ENCODE measurements at places on chromosomes 3 and 15.

- peak; percentile 96 for DNase-seq
These were observed at the start of gene BCL6 for GRCh38 chr3:187745201-187746058. Gene BCL6 (minus strand): TSS chr3:187745468. CDS start chr3:187733693, 11,775 bp downstream.

GRCh38 chr15:90956274-90957030 is 1.8 kb downstream of the RCCD1 start:
- DNase-seq: peak; percentile 53

DNA sequence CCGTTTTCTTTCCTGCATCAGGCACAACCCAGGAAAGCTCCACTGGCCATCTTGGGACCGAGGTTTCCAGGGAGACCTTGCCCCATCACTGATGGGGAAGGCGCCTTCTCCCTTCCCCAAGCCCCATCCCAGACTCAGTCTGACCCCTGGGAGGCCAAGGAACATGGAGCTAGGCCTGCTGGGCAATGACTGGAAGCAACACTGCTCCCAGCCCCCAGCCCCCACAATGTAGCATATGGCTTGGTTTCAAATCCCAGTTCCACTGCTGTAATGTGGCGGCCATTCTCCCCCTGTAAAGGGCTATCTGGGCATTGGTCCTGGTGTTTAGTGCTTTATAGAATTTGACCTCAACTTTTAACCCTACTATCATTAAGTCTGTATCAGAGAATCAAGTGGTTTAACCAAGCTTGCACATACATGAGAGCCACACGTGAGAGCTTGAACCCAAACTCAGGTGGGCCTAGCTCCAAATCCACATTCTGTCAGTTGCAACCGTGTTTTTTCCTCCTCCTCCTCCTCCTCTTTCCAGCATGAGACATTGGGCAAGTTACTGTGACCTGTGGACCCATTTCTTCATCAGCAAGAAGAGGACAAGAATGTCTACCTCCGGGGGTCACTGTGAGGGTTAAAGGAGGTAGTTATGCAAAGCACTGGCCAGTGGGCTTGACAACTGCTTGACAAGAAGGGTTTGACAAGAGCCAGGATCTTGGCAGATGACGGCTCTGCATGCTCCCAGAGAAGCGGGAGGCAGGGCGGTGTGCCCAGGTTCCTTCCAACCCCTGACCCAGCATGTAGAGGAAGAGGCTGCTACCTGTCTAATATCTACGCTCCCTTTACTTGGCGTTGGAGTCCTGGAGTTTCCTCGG is 37.4 kb downstream of the KLHL25 start:
- no peak for DNase-seq

- DNase-seq: no peak
These were observed 99.8 kb upstream of the CPNE4 start for GRCh38 chr3:132134611-132135010.

DNA sequence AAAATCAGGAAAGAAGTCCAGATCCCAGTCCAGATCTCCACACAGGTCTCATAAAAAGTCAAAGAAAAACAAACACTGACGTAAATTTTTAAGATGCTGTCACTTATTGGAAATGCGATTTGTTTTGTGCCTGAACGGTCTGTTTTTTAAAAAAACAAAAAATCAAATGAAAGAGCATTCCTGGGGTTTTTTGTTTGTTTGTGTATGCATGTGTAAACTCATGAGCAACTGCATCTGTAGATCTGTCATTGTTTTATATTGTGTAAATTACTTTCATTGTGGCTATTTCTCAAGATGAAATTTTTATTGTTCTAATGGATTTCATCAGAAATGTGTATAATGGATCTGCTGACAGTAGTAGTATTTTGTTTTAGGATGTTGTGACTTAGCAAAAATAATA is 55.0 kb downstream of the U2SURP start:
- no peak for DNase-seq

DNA sequence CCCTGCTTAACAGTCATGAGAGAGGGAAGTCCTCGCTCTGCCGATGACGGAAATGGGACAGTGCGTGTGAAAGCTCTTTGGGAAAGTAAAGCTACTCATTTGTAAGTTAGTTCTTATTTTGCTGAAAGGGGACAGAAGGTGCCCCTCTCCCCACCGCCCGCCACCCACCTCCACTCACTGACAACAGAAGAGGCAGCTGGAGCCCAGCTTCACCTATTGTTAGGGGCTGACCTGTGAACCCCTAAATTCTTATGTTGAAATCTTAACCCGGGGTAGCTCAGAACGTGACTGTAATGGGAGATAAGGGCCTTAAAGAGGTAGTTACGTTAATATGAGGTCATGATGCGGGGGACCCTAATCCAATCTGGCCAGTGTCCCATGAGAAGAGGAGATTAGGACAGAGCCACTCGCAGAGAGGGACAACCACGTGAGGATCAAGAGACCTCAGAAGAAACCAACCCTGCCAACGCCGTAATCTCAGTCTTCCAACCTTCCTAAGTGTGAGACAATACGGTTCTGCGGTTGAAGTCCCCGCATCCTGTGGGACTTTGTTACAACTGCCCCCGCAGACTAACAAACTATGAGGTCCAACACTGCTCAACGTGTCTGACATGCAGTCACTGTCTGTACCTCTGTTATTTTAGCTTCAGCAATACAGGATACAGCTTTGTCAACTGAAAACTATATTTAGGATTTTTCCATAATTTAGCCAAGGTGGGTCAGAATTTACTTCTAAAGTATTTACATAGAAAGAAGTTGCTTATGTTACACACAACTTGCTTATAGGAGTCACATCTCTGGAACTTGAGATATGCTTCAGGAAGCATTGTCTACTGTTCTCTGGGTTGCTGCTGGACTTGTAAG is 51.7 kb downstream of the PCSK6 start:
- no peak for DNase-seq

- DNase-seq: peak; percentile 26
These were observed at the start of gene SV2B for GRCh38 chr15:91099995-91100813. Gene SV2B (plus strand): TSS chr15:91100257. CDS start chr15:91226264, 126,007 bp downstream.

- no peak for DNase-seq
These were observed 340.7 kb upstream of the DNAJC19 start for GRCh38 chr3:181330257-181330656.

- no peak for DNase-seq
These were observed 296.8 kb upstream of the CHRM5 start for GRCh38 chr15:33671456-33671855.

DNA sequence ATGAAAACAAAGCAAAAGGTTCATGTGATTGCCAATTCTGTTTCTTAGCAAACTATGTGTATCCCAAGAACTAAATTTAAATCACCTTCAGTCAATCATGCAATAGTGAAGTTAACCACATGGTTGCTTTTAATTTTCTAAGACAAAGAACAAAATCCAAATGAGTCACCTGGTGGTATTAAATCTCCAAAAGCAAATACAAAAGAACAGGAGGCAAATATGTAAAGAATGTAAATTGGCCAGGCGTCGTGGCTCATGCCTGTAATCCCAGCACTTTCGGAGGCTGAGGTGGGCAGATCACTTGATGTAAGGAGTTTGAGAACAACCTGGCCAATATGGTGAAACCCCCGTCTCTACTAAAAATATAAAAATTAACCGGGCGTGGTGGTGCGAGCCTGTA is 54.2 kb upstream of the PIK3R4 start:
- no peak for DNase-seq

DNA sequence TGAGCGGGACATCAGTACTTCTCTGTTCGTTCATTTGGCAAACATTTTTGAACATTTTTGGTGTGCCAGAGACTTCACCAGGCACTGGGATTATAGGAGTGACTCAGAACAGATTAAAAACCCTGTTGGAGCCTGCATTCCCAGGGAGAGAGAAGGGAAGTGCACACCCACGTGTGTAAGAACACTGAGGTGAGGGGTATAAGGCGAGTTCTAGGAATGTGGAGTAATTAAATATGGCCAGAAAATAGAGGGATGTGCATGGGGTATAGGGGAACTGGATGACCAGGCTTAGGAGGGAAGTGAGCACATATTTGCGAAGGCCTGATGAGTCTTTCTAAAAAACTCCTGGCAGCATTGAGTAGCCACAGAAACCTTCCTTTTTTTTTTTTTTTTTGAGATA is 401.2 kb upstream of the C2CD4B start:
- DNase-seq: no peak

DNA sequence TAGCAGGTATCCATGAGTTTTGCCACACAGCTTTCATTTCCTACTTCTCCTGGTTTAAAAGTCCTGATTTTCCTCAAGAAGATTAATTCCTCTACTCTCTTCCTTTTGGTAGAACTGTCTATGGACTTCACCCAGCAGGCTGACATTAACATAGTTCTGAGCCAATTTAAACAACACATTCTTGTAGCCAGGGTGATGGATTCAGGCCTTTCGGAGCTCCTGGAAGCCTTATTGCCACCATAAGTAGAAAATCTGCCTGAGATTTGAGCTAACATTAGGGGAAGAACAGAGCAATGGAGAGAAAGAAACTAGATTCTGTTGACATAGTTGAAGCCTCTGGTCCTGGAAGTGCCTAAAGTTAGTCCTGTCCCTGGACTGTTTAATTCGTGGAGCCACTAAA is 449.8 kb downstream of the TAFA4 start:
- no peak for DNase-seq

DNA sequence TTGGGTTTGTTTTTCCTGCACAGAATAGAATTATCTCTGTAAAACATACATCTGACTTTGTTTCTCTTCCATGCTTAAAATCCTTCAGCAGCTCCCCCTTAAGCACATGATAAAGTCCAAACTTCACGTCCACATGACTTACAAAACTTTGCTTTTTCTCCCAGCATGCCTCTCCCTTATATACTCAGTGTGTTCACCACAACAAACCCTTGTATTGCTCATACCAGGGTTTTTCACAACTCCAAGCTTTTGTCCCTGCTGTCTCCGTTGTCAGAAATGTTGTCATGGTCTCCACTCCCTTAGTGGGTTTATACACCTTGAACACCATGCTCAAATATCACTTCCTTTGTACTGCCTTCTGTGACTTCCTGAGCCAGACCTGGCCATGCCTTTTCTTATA is 91.1 kb upstream of the MITF start:
- no peak for DNase-seq

GRCh38 chr3:184262764-184263179 is 1.4 kb upstream of the CAMK2N2 start:
- DNase-seq: no peak

GRCh38 chr3:188188911-188189310 is 35.0 kb downstream of the LPP start:
- no peak for DNase-seq

- DNase-seq: no peak
These were observed 914.3 kb upstream of the ARPP21 start for GRCh38 chr3:34724916-34725499.

- no peak for DNase-seq
These were observed 670.6 kb downstream of the PLOD2 start for GRCh38 chr3:145490088-145491048.

- no peak for DNase-seq
These were observed 488 bp downstream of the THSD4 start for GRCh38 chr15:71115567-71116351.

DNA sequence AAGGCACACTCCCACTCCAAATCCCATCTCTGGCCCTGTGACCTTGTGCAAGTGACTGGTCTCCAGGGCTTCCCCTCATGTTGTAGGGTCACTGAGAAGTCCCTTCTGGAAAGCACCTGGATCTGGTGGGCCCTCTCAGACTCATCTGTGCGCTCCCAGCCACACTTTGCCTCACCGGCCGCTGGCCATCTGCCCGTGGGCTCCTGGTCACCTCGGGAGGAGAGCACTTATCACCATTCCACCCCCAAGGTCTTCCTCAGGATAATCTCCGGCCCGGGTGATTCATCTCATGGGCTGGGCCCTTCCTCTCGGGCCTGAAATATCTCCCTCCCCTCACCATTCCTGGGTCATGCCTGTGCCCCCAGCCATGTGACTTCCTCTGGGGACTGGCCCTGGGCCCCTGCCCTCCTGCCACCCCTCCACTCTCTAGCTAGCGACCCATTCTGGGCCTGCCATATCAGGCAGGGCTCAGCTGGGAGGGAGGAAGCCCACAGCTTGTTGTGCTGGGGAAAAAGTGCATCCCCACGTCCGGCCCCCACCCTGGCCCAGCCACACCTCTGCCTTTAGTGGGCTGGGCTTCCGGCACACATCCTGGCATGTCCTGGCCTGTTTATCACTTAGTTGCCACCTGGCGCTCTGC is 10.6 kb upstream of the WNT7A start:
- DNase-seq: no peak

GRCh38 chr15:27694506-27695087 is 404.5 kb downstream of the OCA2 start:
- no peak for DNase-seq

- DNase-seq: no peak
These were observed 53.9 kb upstream of the NR2F2 start for GRCh38 chr15:96276438-96277210.

DNA sequence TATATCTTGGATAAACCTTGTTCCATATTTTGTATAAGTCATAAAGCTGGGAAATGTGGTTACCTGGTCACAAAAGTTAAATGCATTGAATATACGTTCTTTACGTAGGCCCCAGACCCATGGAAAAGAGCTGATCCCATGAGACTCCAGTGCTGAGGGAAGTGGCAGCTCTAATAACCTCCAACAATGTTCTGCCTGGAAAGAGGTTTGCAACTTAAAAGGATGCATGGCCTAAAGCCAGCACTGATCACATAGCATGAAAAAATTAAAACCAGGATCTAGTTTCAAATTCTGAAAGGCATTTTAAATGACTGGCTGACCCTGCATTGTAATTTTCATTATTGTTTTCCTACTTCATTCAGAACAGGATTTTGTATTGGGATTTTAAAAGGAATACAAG is 27.9 kb upstream of the STRIT1 start:
- no peak for DNase-seq

DNA sequence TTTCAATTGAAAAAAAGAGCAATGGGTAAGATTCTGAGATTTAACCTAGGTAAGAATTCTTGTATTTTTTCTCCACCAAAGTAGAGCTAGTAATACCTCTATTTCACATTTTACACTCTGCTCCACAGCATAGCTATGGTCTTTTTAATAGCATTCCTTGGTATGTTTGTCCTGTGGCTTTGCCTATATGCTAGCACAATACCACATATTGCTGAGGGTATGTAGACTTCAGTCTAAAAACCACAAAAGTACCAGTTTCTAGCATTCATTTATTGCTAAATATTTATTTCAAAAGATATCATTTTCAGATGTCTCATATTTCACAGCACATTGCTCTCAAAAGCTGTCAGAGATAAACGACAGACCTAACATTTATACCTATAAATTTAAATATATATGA is 18.2 kb upstream of the EOGT start:
- no peak for DNase-seq

GRCh38 chr3:156252656-156253055 is 132.3 kb downstream of the KCNAB1 start:
- no peak for DNase-seq

DNA sequence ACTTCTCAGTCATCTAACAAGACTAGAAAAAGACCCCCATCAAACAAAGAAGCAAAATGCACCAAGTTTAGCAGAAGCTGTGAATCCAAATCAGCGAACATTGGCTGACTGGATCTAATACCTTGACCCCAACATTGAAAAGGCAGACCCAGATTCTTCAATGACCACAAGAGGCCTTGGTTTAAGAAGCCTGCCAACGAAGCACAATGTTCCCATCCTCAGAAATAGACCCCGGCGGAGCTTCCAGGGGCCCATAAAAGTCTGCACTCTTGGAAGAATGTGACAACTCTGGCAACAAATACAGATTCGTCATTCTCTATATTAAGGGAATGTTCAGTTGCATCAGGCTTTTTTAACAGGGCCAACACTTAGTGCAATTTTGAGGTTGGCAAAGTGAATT is 112.8 kb upstream of the BCL6 start:
- peak; percentile 11 for DNase-seq

GRCh38 chr3:27114684-27115083 is 254.5 kb downstream of the NEK10 start:
- DNase-seq: no peak

GRCh38 chr15:70789213-70789612 is 25.9 kb upstream of the UACA start:
- DNase-seq: peak; percentile 34

Data from putamen (tissue), 1 donor.